ENCODE measurements at places on chromosomes 7 and 10.

DNA sequence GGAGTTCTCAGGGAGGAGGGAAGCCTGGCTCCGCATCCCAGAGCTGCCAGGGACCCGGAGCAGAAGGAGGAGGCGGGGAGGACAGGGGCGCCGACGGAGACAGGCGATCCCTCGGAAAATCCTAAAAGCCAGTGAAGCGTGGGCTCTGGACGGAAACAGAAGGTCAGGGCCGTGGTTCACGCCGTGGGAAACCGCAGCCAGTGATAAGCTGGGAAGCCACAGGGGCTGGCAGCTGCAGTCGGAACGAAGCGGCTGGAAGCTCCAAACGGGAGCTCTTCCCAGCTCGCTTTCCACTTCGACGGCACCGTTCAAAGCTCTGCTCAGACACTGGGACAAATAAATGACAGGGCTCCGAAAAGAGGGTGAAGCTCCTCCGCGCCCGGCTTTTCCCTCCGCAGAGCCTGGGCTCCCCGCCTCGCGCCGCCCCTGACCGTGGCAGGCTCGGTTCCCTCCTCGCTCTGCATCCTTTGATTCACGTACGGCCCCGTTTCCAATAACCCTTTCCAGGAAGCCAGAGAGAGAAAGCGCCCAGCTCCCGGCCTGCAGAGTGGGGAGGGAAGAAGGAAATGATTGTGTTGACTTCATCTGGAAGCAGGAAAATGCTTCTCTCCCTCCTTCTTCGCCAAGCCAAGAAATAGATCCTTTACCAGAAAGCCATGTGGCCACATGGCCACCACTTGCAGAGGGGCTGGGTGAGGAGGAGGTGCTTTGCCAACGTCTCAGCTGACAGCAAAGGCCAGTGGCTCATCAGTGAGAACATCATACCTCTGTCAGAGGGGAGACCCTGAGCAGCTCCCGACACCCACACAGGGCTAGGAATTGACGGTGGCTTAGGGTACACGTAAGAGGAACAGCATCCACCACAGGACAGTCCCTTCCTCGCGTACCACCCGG lies 57.4 kb downstream of the ADRB1 start:
- DNase-seq: no peak

GRCh38 chr7:36820527-36821170 lies 96.4 kb upstream of the AOAH start:
- DNase-seq: no peak

GRCh38 chr7:98251231-98251600 lies 816 bp downstream of the TECPR1 start:
- no peak for DNase-seq

- DNase-seq: no peak
Measured at GRCh38 chr10:35150308-35150707, 23.7 kb downstream of the CREM start.

- no peak for DNase-seq
Measured at GRCh38 chr7:51306761-51307160, 9.8 kb downstream of the COBL start.

- no peak for DNase-seq
Measured at GRCh38 chr10:72058989-72059842, 29.1 kb downstream of the SPOCK2 start.
